B cell (primary cell): ENCODE measurements at places on chromosomes 4 and X.

- DNase-seq = no peak
Measured at GRCh38 chr4:84938316-84938715, 28.2 kb downstream of the WDFY3 start.

DNA sequence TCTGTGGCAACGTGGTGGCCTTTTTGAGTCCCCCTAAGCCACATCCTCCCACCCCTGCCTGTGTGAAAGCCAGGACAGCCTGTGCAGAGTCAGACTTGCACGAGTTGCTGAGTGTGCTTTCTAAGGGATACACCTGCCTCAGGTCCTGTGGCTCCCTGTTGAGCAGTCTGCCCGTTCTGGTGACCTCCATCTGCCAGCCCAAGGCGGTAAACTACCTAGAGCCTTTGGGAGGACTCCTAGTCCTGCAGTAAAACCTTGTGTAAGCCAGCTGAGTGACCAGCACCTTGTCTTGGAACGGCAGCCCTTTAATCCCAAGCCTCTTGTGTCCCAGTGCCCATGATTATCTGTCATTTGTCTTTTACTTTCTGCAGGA lies 69.3 kb downstream of the NBDY start:
- no peak for DNase-seq

GRCh38 chr4:133151341-133151690 lies 2.2 kb downstream of the PCDH10 start:
- peak; percentile 8 for DNase-seq

DNA sequence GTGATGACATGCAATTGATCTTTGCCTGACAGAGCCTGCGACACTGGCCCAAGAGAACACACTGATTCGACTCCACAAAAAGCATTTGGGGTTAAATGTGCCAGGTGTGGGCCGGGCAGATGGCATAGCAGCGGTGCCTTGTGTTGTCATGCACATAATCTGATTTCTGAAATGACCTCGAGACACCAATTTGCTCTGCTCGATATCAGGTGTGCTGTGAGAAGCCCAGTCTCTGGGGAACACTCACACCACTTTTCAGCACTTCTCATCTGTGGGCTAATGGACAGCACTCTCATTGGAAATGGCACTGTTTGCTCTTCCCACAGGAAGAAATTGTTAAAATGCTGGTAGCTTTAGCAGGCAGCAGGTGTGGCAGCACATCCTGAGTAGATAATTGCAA lies 738.3 kb upstream of the TENM3 start:
- no peak for DNase-seq
